ENCODE measurements at places on chromosomes 16 and 17.

DNA sequence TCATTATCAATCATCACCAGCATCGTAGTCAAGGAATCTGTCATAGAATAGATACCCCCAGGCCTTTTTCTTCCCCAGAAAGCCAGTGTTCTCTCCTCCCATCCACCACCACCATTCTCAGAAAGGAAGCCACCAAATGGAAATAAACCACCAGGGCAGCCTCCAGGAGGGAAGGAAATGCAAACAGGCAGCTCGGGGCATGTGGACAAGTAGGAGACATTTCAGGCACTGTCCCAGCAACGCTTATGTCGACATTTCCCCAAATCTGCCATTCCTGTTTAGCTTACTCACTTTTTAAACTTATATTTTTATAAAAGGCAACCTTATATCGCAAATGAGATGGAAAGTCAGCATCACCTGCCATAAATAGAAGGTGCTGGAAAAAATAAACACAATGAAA, 15.8 kb downstream of the EMP2 start:
- no peak for DNase-seq

DNA sequence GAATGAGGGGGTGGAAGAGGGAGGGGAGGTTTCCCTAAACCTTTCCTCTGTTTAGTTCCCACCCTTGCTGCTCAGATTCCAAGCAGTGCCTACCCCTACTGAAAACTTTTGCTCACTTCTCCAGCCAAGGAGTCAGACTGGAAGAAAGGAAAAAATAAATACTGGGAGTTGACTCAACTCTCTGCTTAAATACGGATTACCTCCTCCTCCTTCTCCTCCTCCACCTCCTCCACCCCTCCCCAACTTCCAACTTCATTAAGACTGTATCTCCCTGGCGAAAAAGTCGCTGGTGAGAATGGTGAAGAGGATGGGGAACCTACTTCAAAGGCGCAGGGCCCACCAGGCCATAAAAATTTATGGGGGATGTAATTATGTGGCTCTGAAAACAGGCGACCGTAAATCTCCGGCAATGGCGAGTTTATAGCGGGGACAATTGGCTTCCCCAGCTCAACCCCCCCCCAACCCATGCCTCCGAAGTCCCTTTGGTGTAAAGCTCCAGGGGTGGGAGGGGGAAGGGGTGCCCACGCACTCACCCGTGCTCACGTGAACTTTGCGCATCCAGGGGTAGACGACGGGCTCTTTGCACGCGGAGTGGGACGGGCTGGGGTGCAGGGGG, 712 bp downstream of the HOXB4 start:
- DNase-seq = no peak

DNA sequence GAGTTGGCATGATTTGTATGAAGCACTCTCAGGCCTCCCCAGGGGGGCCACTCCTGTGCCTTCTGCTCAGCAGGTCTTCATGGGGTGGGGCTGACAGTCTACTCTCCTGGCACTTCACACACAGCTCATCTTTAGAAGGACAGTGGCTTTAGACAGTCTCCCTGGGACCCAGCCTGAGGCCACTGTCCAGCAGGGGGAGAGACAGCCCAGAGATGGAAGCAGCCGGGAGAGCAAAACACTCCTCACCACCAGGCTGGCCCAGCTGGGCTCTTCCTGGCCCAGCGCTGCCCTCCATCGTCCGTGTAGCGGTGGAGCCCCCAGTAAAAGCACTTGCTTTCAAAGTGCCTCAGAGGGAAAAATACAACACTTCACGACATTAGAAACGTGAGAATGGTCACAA, 62.0 kb upstream of the CRHR1 start:
- DNase-seq = no peak

GRCh38 chr16:82631701-82632685, 5.2 kb downstream of the CDH13 start:
- no peak for DNase-seq

DNA sequence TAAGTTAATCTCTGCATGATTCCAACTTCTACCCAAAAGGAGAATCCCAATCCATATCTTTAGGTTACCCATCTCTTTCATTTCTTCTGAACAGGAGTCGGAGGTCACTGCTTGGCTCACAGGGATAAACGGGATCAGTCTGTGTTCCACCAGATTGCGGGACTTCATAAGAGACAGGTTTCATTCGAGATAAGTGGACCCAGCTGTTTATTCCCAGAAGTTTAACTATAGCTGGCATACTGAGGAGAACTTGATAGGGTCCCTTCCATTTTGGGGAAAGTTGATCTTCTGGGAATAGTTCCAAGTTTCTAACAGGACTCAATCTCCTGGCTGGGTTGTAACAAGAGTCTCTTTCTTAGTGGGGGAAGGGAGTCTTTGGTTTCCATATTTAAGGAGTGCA, 45.4 kb upstream of the ARL4D start:
- DNase-seq = no peak

GRCh38 chr17:62870552-62870971, 62.4 kb upstream of the MARCHF10 start:
- DNase-seq = no peak

DNA sequence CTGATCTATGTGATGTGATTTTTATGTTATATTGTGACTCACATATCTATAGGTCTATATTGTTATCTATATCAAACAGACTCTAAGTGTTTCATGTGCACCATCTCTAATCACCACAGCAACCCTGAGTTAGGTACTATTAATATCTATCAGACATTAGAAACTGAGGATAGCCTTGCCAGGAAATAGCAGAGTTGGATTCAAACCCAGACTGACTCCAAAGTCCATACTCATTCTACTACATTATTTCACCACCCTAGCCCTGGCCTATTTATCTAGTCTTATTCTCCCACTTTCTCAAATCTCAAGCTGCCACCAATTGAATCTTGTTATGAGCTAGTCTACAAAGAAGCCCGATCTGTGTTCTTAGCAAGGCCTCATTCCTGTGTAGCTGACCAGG, 65.4 kb upstream of the GNAO1 start:
- no peak for DNase-seq

GRCh38 chr17:67506966-67507365, 129.9 kb downstream of the PITPNC1 start:
- DNase-seq = no peak

GRCh38 chr17:51270636-51271035, 10.3 kb downstream of the UTP18 start:
- DNase-seq = no peak

- DNase-seq = no peak
Observed at GRCh38 chr17:32485261-32486110, 1.3 kb upstream of the CDK5R1 start.

- DNase-seq = no peak
Observed at GRCh38 chr17:47981462-47981861, 10.5 kb downstream of the CDK5RAP3 start.

DNA sequence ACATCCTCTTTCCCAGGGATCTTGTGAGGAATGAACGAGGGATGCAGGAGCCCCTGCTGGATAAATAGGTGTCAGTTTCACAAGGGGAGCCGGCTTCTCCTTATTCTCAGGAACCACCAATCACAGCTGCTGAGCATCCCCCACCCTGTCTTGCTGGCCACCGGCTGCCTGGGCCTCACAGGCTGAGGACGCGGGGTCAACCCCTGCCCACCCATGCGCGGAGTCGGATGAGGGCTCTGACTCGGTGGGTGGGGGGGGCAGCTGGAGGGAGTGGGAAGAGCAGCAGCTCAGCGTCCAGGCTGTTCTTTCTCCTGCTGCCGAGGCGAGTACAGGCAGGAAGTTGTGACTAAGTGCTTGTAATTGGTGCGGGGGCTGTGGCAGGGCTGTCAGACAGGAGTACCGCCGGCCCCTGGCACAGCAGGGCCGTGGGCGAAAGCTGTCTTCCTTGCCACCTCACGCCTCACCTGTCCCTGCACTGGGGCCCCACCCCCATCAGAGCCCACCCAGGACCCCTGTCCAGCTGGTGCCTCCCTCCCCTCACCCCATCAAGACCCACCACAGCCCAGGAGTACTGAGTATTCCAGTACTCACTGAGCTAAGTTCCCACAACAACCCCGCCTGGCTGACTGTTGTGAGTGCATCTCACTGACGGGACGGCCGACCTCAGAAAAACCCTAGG, 11.0 kb upstream of the DPEP1 start:
- DNase-seq = peak; percentile 70

- no peak for DNase-seq
Observed at GRCh38 chr17:66149562-66149961, 42.4 kb downstream of the CEP112 start.

DNA sequence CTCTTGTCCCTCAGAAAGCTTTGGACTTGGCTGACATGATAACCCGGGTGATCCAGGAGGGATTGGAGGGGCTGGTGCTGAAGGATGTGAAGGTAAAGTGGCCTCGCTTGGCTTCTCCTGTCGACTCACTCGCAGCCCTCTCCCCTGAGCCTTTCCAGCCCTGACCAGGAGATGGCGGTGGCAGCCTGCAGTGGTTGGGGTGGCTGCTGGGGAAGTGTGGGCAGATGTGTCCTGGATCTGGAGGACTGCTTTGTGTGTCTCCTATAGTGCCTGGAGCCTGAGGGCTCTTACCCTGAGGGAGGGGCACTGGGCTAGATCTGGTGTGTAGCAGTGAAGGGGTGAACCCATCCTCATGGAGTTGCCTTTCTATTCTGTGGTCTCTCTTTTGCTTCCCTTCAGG, 17.9 kb downstream of the LIG3 start:
- DNase-seq = peak; percentile 84

DNA sequence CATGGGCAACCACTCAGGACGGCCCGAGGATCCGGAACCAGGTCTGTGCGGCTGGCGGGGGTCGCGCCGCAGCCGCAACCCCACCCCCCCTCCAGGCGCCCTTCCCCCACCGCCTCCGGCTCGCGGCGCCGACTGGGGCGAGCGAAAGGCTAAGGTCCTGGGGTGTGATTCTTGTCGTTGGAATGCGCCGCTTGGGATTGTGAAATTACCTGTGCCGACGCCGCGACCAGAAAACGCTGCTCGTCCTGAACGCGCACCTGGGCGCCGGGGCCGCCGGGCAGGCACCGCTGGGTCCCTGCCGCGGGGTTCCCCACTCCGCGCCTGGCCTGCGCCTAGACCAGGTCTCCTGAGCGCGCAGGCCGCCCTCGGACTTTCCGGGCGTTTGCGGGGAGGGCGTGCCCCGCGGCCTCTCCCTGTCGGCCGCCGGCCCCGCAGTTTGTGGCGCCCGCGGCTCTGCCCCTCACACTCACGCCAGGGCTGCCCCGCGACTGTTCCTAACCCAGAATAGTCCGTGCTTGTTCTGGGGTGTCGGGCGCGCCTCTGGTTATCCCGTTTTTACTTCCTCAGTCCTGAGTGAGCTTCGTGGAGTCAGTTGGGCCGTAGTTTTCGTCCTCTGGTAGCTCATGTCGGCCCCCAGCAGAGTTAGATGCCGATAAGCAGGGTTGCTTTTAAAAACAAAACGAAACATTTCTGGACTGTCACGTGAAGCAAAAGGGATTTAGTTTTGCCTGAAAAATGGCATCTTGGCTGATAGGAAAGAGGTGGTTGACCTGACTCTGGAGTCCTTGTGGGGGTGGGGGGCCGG, 147.2 kb downstream of the SPECC1 start:
- DNase-seq = peak; percentile 29

DNA sequence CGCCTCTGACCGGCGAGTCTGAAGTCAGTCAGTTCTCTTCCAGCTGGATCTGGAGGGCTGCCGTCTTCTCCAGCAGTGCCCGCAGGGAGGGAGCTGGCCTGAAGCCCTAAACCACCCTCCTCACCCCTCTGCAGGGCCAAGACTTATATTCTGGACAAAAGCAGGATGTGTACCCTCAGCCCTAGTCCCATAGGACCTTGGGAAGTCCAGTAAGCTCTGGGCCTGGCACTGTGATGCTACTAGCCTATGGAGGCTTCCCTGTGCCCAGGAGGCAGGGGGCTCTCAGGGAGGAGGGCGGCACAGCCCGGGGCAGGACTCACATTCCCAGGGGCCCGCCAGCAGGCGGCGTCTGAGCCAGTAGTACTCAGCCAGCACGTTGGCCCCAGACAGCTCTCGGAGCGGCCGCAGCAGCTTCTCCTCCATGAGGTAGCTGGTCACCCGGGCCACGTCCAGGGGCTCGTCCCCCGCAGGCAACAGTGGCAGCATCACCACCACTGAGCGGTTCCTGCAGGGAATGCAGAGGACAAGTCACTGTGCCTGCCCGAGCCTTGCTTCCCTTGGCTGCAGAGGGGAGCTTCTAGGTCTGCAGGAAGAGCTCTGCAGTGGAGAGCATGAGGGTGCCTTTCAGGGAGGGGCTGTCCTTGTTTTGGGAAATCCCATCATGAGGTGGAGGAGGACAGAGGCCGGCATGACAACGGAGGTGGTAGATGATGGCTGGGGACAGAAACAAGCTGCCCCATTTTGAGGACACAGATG, 41.7 kb downstream of the RMI2 start:
- no peak for DNase-seq

GRCh38 chr17:43416998-43417890, 18.5 kb downstream of the ARL4D start:
- DNase-seq = no peak

DNA sequence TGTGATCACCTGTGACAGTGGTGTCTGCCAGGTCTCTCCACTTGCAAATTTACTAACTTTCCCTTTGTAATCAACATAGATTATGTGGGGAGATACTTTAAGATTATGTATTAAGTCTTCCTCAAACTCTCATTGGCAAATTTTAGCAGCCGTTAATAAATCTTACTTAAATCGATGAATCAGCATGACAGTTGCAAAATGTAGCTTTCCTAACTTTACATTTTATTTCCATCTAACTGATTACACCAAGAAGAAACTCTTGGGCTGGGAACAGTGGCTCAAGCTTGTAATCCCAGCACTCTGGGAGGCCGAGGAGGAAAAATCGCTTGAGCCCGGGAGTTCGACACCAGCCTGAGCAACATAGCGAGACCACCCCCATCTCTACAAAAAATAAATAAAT, 23.3 kb upstream of the CPNE2 start:
- no peak for DNase-seq

GRCh38 chr17:81527591-81528383, at the start of gene FSCN2:
Gene FSCN2, plus strand, starts transcription at chr17:81528377. Its CDS starts 155 bp downstream, at chr17:81528532.
- no peak for DNase-seq

DNA sequence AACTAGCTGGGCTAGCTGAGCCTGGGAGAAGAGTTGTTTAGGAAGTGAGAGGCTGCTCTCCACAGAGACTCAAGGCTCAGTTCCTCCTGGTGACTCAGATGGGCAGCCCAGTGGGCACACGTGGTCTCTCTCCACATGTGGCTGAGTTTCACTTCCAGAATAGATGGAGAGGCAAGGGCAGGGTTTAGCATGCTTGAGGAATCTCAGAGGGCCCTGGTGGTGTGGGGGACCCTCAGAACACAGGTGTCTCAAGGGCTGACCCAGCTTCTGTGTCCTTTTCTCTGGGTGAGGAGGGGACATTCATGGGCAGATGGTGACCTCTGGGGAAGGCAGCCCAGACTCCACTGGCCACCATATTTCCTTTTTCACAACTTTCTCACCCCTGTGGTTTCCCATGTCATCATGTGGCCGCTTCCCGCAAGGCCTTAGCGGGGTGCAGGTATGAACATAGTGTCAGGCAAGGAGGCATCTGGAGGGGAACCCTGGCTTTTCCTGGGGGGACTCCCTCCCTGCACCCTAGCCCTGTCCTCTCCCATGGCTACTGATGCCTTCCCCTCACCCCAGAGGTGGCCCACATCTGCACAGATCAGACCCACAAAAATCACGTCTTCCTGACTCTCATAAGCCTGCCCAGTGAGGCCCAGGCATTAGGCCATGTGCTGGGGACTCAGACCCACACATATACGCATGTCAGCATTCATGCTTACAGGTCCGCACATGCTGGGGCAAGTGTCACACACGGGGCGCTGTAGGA, 3.3 kb downstream of the GRN start:
- no peak for DNase-seq

All from activated CD4-positive, alpha-beta T cell treated with anti-CD3 and anti-CD28 coated beads, Interleukin-2, amount 50 U/mL, for 48 hours (primary cell).